Cardiac muscle cell (in vitro differentiated cells and primary cell): ENCODE measurements at places on chromosomes 1 and 21.

DNA sequence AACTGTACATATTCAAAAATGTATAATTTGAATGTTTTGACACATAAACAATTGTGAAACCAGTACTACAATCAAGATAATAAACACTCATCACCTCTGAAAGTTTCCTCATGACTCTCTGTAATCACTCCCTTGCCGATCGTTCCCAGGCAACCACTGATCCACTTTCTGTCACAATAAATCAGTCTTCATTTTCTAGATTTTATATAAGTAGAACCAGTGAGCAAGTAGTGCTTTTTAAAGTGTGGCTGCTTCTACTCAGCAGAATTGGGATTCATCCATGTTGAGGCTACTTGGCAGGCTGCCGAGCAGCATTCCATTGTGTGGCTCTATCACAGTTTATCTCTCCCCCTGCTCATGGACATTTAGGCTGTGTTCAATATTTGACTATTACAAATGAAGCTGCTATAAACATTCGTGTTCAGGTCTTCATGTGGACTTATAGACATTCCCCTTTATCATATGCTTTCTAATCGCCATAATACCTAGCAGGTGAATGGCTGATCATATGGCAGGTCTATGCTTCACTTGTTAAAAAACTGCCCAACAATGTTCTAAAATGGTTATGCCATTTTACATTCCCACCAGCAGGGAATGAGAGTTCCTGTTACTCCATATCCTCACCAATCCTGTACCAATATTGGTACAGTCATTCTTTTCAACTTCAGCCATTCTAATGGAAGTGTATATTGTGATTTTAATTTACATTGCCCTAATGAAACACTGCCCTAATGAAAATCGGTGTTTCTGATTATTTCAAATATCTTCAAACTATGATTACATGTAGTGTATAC lies 20.5 kb downstream of the TEX38 start:
- H3K4me3 ChIP-seq, result no peak overlapping the region
- DNase-seq, result no peak
- peaks cover 58% of the 10 kb centered on the region for H3K36me3 ChIP-seq
- peaks cover 12% of the 10 kb centered on the region for H3K4me1 ChIP-seq

GRCh38 chr1:27285274-27285660 lies 36.7 kb upstream of the TMEM222 start:
- H3K27me3 ChIP-seq, result no peaks in the 10 kb centered on the region
- H3K4me3 ChIP-seq, result no peak overlapping the region
- peaks cover 6% of the 10 kb centered on the region for H3K36me3 ChIP-seq

DNA sequence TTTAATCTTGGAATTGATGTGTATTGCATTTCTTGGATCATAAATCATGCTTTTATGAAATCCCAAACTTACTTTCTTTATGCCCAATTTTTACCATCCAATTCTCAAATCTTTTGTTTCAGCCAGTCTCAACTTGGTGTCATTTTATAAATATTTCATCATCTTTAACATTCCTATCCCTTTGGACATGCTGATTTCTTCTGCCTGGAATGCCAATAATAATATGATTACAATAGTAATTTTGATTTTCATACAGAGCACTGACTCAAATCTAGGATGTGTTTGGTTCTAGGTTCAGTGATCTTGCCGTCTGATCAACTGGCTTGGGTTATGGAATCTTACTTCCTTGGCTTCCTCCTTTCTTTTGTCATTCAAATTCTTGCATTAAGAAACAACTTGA lies 12.8 kb downstream of the RRP15 start:
- H3K4me3 ChIP-seq, result no peak overlapping the region
- no peak overlapping the region for H3K27ac ChIP-seq
- H3K4me1 ChIP-seq, result peaks cover 12% of the 10 kb centered on the region
- no peak for DNase-seq
- no peaks in the 10 kb centered on the region for H3K27me3 ChIP-seq

GRCh38 chr21:45892156-45892915 lies 89.2 kb upstream of the COL6A1 start:
- H3K4me3 ChIP-seq, result no peak overlapping the region
- no peaks in the 10 kb centered on the region for H3K27me3 ChIP-seq
- DNase-seq, result no peak
- no peaks in the 10 kb centered on the region for H3K36me3 ChIP-seq
- peaks cover 30% of the 10 kb centered on the region for H3K4me1 ChIP-seq
- no peak overlapping the region for H3K27ac ChIP-seq

GRCh38 chr1:219880765-219881457 lies 47.4 kb downstream of the SLC30A10 start:
- H3K4me3 ChIP-seq, result no peak overlapping the region
- H3K27me3 ChIP-seq, result peaks cover 4% of the 10 kb centered on the region
- H3K4me1 ChIP-seq, result peaks cover 6% of the 10 kb centered on the region
- no peak overlapping the region for H3K27ac ChIP-seq
- no peaks in the 10 kb centered on the region for H3K36me3 ChIP-seq
- DNase-seq, result no peak

DNA sequence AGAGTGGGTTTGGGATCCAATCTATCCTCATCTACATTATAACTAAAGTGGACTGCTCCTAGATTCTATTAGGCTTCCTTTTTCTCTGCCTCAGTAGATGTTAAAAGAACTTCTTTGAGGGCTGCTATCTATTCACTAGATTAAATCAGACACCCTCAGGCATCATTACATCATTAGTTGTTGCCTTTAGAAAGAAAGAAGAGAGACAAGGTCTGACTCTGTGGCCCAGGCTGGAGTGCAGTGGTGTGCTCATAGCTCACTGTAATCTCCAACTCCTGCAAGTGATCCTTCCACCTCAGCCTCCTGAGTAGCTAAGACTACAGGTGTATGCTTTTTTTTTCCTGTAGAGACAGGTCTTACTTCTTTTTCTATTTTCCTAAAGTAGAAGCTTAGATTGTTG lies 71.1 kb upstream of the EXO1 start:
- no peaks in the 10 kb centered on the region for H3K4me1 ChIP-seq
- H3K27ac ChIP-seq, result no peak overlapping the region
- no peak for DNase-seq
- H3K4me3 ChIP-seq, result no peak overlapping the region
- no peaks in the 10 kb centered on the region for H3K27me3 ChIP-seq
- no peaks in the 10 kb centered on the region for H3K36me3 ChIP-seq

- peaks cover 7% of the 10 kb centered on the region for H3K4me1 ChIP-seq
- H3K27ac ChIP-seq, result no peak overlapping the region
- no peaks in the 10 kb centered on the region for H3K36me3 ChIP-seq
- DNase-seq, result no peak
Observed at GRCh38 chr1:87176087-87176486, 152.6 kb upstream of the LMO4 start.

DNA sequence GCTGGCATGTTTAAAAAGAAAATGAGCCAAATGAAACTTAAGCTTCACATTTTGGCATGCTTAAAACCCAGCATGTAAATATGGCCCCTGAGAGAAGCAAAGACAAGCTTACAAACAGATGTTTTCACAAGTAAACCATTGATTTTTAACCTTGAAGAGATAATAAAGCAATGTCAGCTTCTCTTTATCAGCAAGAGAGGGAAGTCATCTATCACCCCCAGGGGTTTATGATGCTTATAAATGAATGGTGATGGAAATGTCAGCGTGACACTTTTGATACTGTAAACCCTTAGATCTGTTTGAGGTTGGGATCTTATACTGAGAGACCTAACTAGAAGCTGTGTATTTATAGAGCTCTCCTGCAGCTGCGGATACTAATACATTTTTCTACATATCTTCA lies 471.3 kb downstream of the PLA2G4A start:
- no peaks in the 10 kb centered on the region for H3K27me3 ChIP-seq
- H3K4me3 ChIP-seq, result no peak overlapping the region
- no peak for DNase-seq
- no peaks in the 10 kb centered on the region for H3K36me3 ChIP-seq
- H3K27ac ChIP-seq, result no peak overlapping the region

GRCh38 chr1:192905049-192905448 lies 96.2 kb downstream of the RGS2 start:
- no peak overlapping the region for H3K27ac ChIP-seq
- DNase-seq, result no peak
- H3K36me3 ChIP-seq, result no peaks in the 10 kb centered on the region

DNA sequence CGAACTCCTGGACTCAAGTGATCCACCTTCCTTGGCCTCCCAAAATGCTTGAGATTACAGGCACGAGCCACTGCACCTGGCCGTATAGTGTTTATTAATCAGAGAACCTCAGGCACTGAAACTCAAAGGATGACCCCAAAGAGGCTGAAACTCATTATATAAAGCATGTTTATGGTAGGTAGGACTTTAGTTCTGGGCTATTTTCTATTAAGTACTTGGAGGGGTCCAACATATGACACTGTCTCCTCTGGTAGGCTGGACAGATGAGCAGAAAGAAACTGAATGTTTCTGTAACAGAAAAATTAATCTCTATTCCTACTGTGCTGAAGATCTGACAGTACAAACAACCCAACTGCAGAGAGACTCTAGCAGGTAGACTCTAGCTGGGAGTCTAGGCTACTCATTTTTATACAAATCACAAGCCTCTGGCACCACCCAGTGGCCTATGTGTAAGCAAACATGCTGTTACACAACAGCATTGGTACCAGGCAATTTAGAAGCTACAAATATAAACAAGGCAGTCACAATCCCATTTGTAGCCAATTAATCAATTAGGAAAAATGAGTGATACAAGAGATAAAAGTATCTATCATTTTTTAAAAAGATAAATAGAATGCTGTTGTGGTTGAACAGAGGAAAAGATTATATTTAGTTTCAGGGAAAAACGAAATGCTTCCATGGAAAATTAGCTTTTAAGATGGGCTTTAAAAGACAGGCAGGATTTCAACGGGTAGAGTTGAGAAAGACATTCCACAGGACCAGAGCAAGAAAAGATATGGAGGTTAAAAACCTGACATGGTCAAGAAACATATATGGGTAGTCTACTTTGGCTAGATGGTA lies 10.4 kb downstream of the DCAF8 start:
- H3K4me1 ChIP-seq, result peaks cover 27% of the 10 kb centered on the region
- peak; percentile 82 for DNase-seq
- peak overlapping the region; percentile 72 for H3K27ac ChIP-seq
- no peak overlapping the region for H3K4me3 ChIP-seq
- no peaks in the 10 kb centered on the region for H3K27me3 ChIP-seq

GRCh38 chr1:32948905-32949304 lies 15.7 kb downstream of the RNF19B start:
- H3K4me3 ChIP-seq, result no peak overlapping the region
- H3K4me1 ChIP-seq, result peaks cover 17% of the 10 kb centered on the region
